ENCODE measurements at places on chromosomes 12 and 14. TPM values are rescaled to one million over a fixed set of nuclear protein-coding genes. Genes with fewer than 3 reads are reported as not detected.

Gene SAMD4A
- 6.5 TPM for total RNA-seq

Gene STX2
- 41.1 TPM for total RNA-seq

Gene SIX1
- total RNA-seq: not detected

Gene SLC6A12
- total RNA-seq: not detected

Gene TTC8
- 3.4 TPM for total RNA-seq

Gene CCDC38
- total RNA-seq: 0.10 TPM

DNA sequence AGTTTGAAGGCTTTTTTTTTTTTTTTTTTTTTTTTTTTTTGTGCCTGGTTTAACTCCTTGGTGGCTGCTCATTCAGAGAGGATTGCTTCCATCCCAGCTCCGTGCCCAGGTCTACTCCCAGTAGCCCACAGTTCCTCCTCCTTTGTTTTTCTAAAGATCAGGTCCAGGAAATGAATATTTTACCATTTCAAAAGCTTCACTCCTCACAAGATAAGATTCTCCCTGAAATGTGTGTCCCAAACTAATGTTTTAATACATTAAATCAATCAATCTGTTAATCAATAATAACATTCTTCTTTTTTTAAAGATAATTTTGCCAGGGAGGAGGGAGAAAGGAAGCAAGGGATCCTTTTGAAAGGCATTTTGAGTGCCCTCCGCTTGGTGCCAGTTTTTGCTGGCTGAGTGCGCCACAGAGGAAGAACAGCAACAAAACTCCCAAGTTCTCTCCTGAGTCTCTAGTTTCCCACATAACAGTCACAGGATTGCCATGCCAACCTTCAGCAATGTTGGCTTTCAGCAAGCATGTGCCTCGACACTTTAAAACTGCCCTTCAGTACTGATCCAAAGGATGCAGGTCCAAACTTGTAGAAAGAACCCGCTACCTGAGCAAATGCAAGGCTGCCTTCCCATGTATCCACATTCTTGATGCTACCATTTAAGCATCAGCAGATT lies 99.2 kb downstream of the RMST start:
- no peaks in the 10 kb centered on the region for H3K36me3 ChIP-seq
- no peaks in the 10 kb centered on the region for H3K4me1 ChIP-seq
- no peak overlapping the region for H3K27ac ChIP-seq
- H3K4me3 ChIP-seq: no peak overlapping the region
- no peak for DNase-seq

DNA sequence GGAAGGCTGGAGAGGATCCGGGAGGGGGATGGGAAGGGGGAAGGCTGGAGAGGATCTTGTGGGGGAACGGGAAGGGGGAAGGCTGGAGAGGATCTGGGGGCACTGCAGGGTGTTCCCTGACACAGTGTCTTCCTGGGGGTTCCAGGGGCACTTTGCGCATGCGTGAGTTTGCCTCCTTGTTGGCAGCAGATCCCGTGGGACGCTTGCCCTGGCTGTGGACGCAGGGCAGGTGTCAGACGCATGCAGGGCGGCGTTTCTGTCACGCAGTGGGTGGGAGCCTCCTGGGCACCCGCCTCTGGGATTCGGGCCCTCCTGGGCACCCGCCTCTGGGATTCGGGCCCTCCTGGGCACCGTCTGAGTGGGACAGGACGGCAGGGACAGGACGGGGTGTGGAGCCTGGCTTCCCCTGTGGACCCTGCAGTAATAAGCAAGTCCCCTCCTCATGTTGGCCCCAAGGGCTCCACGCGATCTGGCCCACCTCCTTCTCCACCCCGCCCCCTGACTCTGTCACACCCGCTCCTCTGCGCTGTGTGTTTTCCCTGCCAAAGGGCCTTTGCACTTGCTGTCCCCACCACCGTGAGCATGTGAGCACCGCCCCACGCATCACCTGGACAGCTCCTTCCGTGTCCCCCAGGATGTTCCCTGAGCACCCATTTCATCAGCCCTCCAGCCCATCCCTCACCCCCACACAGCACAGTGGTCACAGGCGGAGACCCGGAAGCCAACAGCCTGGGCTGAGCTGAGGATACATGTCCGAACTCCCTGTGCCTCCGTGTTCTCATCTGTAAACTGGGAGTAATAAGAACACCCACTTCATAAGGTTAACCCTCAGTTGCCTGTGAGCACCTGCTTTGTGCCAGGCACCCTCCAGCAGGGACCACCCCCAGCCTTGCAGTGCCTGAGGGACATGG lies 4.4 kb downstream of the MMP17 start:
- H3K27me3 ChIP-seq: peaks cover 19% of the 10 kb centered on the region
- H3K27ac ChIP-seq: no peak overlapping the region
- no peaks in the 10 kb centered on the region for H3K36me3 ChIP-seq

GRCh38 chr12:27190761-27191160 lies 53.3 kb upstream of the STK38L start:
- no peak overlapping the region for H3K4me3 ChIP-seq
- no peak overlapping the region for H3K27ac ChIP-seq
- peaks cover 2% of the 10 kb centered on the region for H3K36me3 ChIP-seq
- no peak for DNase-seq

- no peak for DNase-seq
- H3K4me1 ChIP-seq: peaks cover 51% of the 10 kb centered on the region
- H3K4me3 ChIP-seq: peak overlapping the region; percentile 84
- peak overlapping the region; percentile 99 for H3K27ac ChIP-seq
- H3K36me3 ChIP-seq: no peaks in the 10 kb centered on the region
These were observed 78.6 kb downstream of the ARF6 start for GRCh38 chr14:49971156-49972130.

DNA sequence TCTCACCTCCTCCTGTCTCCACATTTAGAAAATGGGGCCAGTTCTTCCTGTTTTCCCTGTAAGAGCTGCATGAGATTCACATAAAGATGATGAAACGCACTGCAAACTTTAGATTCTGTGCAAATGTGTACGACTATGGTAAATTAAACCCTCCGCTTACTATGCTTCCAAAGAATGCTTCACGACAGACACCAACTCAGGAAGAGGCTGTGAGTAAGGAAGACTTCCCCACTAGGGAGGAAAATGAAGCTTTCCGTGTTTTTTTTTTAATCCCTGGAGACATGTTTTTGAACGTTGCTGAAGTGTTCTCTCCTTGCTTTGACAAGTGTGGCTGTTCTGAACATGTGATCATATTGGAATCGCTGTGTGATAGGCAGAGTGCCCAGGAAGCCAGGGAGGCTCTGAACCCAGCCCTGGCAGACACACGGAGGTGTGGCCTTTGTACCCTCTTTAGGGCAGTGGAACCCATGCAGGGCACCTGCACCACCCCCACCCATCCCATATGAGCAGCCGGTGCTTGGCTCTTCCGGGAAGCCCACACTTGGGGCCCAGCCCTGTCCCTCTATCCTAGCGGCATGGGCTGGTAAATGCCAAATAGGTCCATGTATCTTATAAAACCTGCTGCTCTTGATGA lies 7.5 kb upstream of the SYNE3 start:
- H3K27ac ChIP-seq: peak overlapping the region; percentile 96
- H3K4me1 ChIP-seq: peaks cover 62% of the 10 kb centered on the region
- no peaks in the 10 kb centered on the region for H3K27me3 ChIP-seq
- peak overlapping the region; percentile 90 for H3K4me3 ChIP-seq

- no peaks in the 10 kb centered on the region for H3K36me3 ChIP-seq
- peaks cover 14% of the 10 kb centered on the region for H3K4me1 ChIP-seq
- peak overlapping the region; percentile 99 for H3K4me3 ChIP-seq
- DNase-seq: no peak
- no peaks in the 10 kb centered on the region for H3K27me3 ChIP-seq
These were observed 1.4 kb upstream of the PHC1 start for GRCh38 chr12:8912914-8913313.

DNA sequence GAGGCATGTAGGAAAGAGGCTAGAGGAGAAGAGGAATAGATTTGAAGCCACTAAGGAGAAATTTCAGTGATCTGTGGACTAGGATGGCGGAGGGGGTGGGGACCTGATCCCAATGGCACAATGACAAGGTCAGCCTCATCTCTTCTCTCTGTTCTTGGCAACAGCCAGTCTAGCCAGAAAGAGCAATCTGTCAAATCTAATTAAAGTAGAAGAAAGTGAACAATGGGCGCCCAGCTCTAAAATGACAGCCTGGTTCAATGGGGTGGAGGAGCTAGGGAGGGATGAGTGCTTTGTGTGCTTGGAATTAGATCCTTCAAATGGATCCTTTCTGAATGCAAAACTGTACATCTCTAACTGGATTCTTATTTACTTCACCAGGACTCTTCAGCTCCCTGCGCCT lies 37.2 kb upstream of the TUBA1C start:
- no peaks in the 10 kb centered on the region for H3K36me3 ChIP-seq
- no peaks in the 10 kb centered on the region for H3K4me1 ChIP-seq
- DNase-seq: no peak
- no peaks in the 10 kb centered on the region for H3K27me3 ChIP-seq

DNA sequence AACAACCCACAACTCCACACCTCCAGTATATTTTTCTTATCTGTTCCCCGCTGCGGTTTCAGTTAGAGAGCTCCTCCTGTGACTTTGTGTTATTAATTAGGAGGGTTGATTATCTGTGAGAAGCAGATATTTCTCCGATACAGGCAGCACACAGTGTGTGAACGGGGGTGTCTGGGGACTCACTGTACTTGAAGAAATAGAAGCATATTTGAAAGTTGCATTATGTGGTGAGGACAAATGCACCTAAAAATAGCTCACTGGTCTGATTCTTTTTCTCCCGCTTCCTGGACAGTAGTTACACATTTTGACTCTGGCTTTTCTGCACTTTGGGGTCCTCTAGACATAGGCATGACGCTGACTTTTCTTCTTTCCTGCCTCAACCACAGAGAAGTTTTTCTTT lies 277.7 kb downstream of the VRK1 start:
- peaks cover 13% of the 10 kb centered on the region for H3K27me3 ChIP-seq
- H3K4me1 ChIP-seq: peaks cover 13% of the 10 kb centered on the region
- H3K36me3 ChIP-seq: no peaks in the 10 kb centered on the region
- no peak overlapping the region for H3K27ac ChIP-seq

DNA sequence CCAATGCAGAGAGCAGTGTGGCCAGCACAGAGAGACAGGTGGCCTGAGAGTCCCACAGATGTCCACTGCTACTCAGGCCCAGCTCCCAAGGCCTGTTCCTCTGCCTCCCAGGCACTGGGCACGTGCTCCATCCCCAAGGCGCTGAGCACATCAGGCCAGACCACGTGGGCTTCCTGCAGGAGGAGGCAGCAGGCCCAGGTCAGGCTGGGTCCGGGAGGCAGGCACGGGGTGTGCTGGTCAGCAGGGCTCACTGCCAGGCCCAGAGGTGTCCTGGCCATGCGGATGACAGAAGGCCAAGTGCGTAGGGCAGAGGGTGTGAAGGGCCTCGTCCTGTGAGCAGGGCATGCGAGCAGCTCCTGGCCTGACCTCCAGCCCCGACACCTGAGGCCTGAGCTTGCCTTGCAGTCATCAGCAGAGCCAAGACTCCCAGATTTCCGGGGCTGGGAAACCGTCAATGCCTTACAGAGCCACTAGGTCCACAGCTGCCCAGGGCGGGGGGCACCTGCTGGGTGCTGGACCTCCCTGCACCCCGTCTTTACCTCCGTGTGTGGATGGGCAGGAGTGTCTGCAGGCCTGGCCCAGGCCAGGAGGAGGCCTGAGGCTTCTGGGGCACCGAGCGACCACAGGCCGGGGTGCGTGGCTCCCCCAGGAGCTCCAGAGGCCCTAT lies 14.9 kb downstream of the TRMT61A start:
- H3K27me3 ChIP-seq: no peaks in the 10 kb centered on the region
- H3K4me3 ChIP-seq: no peak overlapping the region
- H3K4me1 ChIP-seq: peaks cover 5% of the 10 kb centered on the region
- no peak for DNase-seq
- no peak overlapping the region for H3K27ac ChIP-seq

DNA sequence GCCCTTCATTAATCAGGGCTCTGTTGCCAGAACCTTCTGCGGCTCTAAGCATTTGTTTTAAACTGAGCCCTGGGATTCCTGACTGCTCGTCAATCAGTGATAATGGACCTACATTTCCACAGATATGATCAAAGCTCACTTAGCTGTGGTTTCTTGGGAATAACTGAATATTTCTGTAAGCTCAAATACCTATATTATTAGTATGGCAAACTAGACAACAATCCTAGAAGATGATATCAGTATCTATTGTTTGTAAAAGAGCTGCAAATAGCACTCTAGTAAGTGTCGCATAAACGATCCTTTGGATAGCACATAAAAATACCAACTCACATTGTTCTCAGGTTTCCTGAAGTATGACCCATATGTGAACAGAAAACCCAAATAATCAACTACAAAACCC lies 150.4 kb downstream of the PPM1H start:
- peaks cover 6% of the 10 kb centered on the region for H3K4me1 ChIP-seq
- H3K27ac ChIP-seq: no peak overlapping the region
- no peak overlapping the region for H3K4me3 ChIP-seq
- peaks cover 30% of the 10 kb centered on the region for H3K27me3 ChIP-seq
- DNase-seq: no peak

DNA sequence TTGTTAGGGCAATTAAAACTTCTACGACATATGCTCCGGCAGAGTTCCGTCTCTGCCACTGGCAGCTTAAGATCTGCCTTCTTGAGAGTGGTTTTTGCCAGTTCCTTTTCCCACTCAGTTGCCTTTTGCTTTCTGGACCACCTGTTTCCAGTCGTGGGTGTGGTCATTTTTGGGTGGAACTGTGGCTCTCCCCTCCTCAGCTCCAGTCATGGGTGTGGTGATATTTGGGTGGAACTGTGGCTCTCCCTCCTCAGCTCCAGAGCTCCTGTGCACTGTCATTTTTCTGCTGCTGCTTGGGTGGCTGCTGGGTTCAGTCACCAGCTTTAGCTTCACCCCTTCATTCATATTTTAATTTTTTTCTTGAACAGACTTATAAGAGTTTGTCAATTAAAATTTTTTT lies 25.3 kb downstream of the WDR20 start:
- H3K4me1 ChIP-seq: peaks cover 50% of the 10 kb centered on the region
- no peak for DNase-seq
- H3K27ac ChIP-seq: peak overlapping the region; percentile 56
- H3K4me3 ChIP-seq: no peak overlapping the region

DNA sequence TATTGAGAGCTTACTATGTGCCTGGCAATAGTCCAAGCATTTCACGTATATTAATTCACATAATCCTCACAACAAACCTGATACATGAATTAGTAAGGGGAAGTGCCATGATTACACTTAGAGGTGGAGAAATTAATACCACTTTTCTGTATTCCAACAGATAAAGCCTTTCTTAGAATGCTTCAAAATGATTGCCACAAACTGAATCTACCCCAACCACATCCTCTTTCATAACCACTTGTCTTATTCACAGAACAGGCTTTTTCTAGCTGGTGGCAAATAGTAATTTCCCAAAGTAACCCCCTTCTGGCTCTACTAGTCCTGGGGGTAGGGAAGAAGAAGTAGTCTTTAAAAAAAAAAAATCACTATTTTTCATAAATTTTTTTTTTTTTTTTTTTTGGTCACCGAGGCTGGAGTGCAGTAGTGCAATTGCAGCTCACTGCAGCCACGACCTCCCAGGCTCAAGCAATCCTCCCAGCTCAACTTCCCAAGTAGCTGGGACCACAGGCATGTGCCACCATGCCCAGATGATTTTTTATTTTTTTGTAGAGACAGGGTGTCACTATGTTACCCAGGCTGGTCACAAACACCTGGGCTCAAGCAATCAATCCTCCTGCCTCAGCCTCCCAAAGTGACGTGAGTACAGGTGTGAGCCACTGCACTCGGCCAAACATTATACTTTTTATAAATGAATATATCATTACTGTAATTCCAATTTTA lies 59.0 kb upstream of the ARID2 start:
- H3K27ac ChIP-seq: no peak overlapping the region
- no peaks in the 10 kb centered on the region for H3K27me3 ChIP-seq
- no peak for DNase-seq
- peaks cover 14% of the 10 kb centered on the region for H3K4me1 ChIP-seq
